ENCODE measurements at places on chromosomes 7 and 10. TPM values are rescaled to one million over a fixed set of nuclear protein-coding genes. Genes with fewer than 3 reads are reported as not detected.

Gene ATP6V0A4
- total RNA-seq: not detected

Gene CHST15
- 35.9 TPM for total RNA-seq

Gene MRC1
- not detected for total RNA-seq

Gene SHTN1
- total RNA-seq: 38.6 TPM

Gene CFTR
- total RNA-seq: 0.91 TPM

Gene STEAP2
- total RNA-seq: 2.9 TPM

Gene PIK3CG
- 0.09 TPM for total RNA-seq

Gene ETV1
- 26.6 TPM for total RNA-seq

Gene AKR1C2
- total RNA-seq: 2.5 TPM

- no peak for DNase-seq
These were observed 11.6 kb downstream of the FRG2B start for GRCh38 chr10:133614830-133615580.

DNA sequence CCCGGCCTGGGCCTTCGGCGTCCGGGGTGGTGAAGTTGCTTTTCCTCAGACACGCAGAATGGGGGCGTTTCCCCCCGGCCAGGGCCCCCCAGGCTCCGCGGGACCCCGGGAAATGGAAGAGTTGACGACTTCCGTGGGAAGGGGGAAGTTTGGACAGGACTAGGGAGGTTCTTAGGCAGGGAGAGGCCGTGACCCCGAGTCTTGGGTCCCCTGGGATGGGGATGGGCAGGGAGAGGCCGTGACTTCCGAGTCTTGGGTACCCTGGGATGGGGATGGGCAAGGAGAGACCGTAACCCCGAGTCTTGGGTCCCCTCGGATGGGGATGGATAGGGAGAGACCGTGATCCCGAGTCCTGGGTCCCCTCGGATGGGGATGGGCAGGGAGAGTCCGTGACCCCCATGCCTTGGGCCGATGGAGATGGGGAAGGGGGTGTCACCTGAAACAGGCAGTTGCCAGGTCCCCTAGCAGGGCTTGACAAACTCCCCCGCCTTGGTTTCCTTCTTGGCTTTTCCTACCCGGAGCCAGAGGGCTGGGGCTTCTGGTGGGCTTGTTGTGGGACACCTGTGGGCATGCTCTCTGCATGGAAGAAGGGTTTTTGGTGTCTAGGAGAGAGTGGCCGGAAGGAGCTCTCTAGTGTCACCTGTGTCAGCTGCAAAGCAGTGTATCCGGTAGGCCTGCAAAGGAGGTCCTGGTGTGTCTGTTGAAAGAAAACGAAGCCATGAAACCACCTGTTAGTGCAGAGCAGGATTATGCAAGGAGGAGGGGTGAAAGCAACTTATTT is 1.1 kb downstream of the TRRAP start:
- DNase-seq: no peak

DNA sequence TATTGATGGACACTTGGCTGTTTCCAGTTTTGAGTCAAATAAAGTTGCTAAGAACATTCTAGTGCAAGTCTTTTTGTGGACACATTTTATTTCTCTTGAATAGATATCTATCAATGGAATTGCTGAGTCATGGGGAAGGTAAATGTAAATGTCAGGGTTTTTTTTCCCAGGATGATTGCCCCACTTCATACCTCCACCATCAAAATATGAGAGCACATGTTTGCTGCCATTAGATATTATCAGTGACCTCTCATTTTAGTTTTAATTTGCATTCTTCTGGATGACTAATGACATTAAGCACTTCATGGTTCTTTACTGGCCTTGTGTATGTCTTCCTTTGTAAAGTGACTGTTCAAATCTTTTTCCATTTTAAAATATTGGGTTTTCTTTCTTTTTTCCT is 45.7 kb downstream of the PAPSS2 start:
- DNase-seq: no peak

DNA sequence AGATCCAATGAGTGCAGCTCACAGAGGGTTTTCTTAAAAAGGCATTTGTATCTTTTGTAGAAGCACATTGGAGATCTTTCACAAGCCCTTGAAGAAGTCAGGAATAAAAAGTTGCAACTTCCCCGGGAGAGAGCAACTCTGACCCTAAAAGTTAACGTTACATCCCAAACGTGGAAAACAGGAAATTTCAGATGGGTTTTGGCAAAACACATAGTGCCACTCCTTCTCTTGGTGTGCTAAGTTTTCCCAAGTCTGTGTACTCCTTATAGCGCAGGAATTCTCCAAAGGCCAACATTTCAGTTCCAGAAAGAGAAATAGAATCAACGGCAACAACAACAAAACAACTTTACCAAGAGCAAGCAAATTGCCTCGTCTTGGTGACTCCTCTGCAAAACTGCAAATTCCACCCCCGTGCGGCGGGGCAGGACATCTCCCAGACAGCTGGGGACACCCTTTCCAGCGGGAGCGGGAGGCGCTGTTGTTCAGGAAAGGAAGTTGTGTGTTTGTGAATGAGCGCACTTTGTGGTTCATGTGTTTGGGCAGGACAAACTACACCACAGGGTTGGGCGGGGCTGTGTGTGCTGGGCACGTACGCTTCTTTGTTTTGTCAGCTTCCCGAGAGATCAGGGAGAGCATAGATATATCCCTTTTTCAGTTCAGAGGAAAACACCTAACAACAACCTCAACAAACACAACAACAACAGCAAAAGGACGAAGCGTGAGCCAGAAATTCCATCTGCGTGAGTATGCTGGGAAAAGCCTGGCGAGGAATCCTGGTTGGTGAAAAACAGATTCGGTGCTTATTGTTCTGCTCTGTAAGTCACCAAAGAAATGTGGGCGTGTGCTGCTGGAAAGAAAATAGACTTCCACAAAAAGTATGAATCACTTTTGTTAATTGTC is 294.7 kb upstream of the PITRM1 start:
- DNase-seq: no peak

DNA sequence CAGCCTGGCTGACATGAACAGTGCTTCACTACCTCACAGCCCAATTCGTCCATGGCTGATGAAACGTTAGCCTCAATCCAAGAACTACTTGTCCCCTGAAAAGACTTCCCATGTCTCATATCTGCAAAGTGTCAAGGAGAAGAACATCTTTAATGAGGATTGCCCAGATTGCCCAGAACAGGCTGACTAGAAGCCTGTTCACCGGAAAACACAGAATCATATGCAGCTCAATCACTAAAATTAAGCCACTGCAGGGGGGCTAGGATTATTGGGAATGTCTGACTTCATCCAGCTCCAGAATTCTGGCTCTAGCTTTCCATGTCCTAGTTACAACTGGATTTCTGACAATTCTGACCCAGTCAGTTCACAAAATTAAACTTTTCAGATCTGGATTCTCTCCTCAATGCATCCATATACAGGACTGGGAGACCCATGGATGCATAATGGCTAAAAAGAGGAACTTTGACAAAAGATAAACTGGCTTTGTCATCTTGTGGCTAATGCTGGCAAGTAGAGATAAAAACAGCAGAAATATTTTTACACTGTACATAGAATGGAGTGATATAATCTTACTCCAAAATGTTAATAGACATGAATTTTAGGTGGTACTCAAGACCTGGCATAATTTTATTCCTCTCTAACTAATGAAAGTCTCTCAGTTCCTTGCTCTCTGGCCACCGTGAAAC is 467.0 kb upstream of the POT1 start:
- no peak for DNase-seq

DNA sequence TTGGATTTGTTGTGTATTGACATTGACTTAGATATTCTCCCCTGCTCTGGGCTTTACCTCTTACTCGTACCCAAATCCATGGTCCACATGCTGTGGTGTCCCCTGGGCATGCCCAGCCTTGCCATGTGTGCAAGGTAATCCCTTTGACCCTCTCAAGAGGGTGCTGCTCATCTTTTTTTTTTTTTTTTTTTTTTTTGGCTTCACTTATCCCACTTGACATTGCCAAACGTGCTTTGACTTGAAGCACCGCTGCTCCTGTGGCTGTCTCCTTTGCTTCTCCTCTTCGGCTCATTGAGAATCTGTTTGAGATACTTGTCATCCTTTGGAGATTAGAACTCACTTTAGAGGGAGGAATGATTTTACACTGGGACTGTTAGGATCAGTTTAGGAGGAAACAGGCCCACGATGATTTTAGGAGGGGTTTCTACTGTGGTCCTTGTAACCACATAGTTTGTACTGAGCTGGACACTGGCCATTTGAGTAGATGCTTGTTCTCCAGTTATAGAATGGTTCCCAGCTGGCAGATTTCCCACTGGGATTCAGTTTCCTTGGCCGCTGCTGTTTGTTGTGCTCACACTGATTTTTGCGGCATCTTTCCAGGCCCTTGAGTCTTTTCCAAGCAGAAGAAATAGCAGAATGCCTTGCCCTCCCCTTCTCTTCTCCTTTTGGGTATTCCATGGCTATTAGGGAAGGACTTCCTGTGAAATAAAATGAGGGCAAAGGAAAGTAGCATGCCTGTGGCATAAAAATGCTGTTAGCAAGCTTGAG is 184.8 kb downstream of the AUTS2 start:
- DNase-seq: no peak

DNA sequence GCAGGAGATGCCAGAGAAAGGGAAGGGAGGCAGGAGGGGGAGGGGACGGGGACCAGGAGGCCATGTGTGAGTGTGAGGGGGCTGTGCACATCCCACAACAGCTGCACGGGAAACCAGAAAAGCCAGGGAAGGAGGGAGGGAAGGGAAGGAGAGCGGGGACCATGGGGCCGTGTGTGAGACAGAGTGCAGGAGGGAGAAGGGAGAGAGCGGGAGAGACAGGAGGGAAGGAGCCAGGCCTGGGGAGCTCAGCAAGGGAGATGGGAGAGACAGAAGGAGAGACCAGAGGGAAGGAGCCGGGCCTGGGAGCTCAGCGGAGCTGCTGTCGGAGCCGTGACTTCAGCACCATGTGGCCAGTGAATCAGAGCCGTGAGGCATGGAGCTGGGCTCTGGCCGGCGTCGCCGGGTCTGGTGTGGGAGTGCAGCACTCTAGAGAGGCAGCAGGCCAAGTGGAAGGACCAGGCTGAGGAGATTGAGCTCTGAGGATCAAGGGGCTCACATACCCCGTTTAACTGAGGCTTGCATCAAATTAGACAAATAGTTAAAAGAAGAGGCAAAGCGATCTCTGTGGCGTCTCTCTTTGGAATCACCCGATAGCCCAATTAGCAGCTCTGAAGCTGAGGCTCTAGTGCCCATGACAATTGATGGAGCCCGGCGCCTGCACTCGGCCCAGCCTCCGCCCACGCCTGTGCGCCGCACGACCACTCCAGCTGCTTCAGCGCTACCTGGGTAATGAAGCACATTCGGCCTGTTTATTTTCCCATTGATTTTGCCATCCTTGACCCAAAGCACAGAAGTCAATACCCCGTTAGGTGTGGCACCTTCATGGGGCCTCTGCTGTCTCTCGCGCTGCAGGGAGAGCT is 150.4 kb downstream of the MAD1L1 start:
- no peak for DNase-seq

- DNase-seq: no peak
These were observed 96.3 kb downstream of the JAZF1 start for GRCh38 chr7:28083998-28084985.

DNA sequence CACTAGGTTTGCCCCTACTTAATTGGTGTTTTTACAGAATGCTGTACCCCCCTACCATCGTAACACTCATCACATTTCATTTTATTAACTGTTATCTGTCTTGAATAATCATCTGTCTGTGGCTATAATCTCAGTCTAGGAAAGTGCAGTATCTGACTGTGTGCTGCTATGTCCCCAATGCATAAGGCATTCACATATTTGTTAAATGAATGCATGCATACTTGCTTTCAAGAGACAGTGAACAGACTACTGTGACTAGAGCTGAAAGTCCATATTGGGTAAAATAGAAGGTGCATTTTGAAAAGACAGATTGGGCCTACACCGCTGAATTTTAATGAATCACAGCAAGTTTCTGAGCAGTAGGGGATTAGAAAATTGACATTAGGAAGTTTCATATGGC is 112.3 kb downstream of the ARHGAP12 start:
- no peak for DNase-seq

GRCh38 chr10:64316416-64316815 is 795.2 kb downstream of the REEP3 start:
- no peak for DNase-seq

GRCh38 chr7:4129481-4130122 is 552.5 kb upstream of the FOXK1 start:
- DNase-seq: no peak

DNA sequence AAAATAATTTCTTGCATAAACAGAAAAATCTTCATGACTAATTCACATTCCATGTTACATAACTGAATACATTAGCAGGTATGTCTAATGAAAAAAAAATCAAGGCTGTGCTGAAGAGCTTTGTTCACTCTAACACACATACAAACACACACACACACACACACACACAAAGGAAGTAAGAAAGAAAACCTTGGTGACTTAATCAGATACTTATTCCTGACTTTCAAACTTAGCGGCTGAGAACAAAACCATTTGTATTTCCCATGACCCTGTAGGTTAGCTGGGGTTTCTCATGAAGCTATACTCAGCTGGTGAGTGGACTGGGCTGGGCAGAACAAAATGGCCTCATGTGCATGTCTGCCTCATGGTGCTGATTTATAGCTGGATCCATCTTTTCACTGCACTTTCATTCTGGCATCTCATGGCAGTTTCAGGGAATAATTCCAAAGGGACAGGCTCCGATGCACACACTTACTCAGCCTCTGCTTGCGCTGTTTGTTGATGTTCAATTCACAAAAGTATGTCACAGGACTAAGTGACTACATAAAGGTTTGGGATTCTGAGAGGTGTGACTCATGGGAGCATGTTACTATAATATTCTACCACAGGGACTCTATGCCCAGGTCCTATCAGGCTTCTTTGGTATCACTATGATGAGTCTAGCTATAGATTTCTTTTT is 161.2 kb downstream of the PCLO start:
- no peak for DNase-seq

DNA sequence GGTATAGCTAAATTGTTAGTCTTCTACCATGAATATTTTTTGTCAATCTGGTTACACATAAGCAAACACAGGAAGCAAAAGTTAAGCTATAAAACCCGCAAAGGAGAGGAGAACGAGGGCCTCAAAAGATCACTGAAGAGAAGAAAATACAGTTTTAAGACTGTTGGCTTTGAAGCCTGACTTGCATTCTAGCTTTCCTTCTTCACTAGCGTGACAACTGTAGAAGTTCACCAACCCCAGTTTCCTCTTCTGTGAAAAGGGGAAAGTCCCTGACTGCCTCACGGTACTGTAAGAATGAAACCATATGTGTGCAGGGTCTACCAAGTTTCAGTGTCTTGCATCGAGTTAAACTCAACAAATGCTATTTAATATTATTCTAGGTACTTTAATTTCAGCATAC is 7.5 kb upstream of the LRRN3 start:
- no peak for DNase-seq

- no peak for DNase-seq
These were observed 828.8 kb upstream of the MBL2 start for GRCh38 chr10:53601260-53601875.

GRCh38 chr10:113450046-113450804 is 102.6 kb upstream of the HABP2 start:
- DNase-seq: no peak
